CD4-positive, alpha-beta T cell treated with Interleukin-1 beta for 1 hour (primary cell): ENCODE measurements at places on chromosomes 16 and 17.

DNA sequence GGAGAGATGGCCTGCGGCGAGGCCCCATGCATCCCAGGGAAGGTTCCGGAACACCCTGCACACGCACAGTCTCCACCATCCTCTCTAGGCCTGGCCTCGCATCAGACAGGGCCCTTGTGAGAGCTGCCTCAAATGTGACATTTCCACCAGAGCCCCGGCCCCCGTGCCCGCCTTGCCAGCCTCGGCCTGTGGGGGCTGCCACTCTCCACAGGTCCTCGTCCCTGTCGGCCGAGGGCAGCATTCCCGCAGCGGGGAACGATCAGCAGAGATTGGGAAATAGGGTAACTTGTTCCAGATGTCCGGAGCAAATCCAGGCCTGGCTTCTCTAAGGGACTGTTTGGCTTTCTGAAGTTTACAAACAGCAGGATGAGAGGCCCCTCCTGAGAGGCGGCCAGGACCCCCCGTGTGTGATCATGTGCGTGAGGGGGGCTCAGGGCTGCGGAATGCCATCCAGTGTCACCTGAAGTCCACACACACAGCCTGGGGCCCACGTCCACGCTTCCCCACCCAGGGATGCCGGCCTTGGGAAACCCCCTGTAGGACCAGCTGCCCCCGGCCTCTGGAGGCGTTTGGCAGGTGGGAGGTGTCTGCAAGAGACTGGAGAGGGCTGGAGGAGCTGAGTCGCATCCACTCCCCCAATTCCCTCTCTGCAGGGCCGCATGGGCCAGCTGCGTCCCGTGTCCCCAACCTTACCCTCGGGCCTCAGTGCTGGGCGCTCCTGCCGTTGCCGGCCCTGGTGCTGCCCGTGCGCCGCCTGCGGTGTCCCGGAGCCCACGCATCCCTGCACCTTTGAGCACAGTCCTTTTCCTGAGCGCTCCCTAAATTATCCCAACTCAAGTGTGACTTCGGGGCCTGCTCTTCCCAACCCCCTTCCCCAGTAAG, 70.4 kb downstream of the ZDHHC7 start:
- DNase-seq: no peak

DNA sequence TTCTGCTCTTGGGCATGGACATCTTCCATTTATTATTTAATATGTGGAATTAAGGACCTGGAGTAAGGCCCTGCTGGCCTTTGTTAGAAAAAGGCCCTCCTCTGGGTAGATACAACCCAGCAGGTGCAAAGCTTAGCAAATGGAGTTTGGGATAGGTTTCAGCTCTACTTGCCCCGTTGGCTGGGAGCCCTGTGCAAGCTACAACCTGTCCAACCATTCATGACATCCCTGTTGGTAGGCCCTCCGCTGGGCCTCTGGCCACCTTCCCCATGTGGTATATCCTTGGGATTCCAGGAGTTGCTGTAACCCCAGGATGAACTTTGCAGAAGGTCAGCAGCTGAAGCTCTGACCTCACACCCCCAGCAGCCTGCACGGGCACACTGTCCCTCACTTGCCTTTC, 6.4 kb downstream of the NGFR start:
- no peak for DNase-seq

GRCh38 chr16:75197522-75198134, 9.3 kb downstream of the CTRB2 start:
- no peak for DNase-seq

- no peak for DNase-seq
Measured at GRCh38 chr16:25078386-25078978, 33.1 kb upstream of the LCMT1 start.

DNA sequence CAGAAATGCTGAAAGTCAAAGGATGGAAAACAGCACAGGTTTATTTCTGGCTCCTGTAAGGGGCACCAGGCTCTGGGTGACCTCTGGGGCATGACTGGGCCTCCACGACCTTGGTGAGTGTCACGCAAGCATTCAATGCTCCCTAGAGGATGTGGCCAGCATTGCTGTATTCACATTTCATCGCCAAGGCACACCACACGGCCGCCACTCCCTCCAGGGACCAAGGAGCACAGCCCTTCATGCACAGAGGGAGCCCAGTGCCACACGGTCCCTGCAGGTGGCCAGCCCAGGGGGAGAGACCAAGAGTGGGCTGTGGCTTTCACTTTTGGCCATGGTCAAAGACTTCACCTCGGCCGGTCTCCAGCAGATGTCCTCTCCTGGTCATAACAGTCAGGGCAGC, 137.4 kb upstream of the TNRC6C start:
- no peak for DNase-seq

GRCh38 chr17:49316258-49316570, 45.8 kb downstream of the ZNF652 start:
- no peak for DNase-seq

- DNase-seq: no peak
Measured at GRCh38 chr17:68378268-68379176, 78.8 kb downstream of the WIPI1 start.

GRCh38 chr16:54654429-54654828, 276.2 kb upstream of the IRX5 start:
- DNase-seq: no peak

DNA sequence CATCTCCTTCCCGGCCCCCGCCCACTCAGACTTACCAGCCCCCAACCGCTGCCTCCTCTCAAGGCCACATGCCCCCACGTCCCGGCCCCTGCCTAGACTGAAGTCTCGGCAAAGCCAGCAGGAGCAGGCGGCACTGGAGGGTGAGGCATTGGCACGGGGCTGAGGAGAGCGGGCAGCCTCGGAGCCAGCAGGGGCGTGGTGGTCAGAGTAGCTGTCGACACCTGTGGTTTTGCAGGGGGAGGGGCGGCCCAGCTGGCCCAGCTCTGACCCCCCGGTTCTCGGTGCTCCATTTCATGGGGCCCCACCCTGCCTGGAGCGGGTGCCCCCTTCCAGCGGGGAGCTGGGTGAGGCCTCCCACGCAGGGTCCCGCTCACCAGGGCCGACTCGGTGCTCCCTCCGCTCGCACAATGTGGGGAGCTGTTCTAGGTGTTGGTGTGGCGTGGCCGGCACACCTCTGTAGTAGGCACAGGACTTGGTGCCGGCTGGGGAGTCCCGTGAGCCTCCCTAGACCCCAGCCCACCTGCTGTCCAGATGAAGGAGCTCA, 4.7 kb downstream of the CDH15 start:
- no peak for DNase-seq

DNA sequence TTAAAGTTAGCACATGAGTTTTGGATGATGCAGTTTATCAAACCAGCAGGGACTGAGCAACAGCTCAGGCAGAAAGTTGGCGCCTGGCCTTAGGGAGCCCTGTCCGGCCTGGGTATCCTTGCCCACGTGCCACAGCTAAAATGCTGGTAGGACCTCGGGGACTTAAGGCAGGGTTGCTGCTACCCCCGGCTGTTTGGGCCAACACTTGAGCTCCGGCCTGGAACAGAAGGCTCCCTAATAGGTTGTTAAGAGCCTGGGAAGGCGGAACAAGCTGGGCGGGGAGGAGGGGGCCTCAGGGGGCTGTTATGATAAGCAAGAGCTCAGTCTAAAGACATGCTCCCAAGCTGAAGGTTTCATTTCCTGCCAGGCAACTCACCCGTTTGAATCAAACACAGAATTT, 39.7 kb downstream of the CUEDC1 start:
- no peak for DNase-seq

DNA sequence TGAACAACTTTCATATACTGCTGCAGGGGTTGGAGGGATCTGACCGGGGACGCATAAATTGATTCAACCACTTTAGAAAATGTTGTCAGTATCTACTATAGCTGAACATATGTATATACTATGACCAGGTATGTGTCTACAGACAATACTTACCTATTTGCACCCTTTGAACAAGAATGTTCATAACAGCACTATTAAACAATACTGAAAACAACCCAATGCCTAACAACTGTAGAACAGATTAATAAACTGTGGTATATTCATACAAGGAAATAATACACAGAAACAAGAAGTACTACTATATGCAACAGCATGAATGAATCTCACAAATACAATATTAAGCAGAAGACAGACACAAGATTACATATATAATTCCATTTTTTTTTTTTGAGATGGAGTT, 10.5 kb downstream of the BRIP1 start:
- no peak for DNase-seq

GRCh38 chr16:70460737-70461261, 6.4 kb downstream of the FCSK start:
- DNase-seq: no peak

DNA sequence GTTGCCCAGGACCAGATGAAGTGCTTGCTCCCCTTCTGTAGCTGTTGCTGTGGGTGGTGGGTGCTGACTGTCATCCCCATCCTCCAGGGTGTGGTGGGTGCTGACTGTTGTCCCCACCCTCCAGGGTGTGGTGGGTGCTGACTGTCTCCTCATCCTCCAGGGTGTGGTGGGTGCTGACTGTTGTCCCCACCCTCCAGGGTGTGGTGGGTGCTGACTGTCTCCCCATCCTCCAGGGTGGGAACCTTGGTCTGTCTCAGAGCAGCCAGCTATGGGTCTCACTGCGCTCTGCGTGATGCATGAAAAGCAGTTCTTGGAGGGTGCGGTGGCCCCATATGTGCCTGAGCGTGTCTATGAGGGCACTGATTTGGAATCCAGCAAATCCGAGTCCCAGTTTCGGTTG, 163.8 kb downstream of the RPTOR start:
- DNase-seq: no peak

GRCh38 chr16:4435337-4436067, 9.8 kb downstream of the DNAJA3 start:
- no peak for DNase-seq

DNA sequence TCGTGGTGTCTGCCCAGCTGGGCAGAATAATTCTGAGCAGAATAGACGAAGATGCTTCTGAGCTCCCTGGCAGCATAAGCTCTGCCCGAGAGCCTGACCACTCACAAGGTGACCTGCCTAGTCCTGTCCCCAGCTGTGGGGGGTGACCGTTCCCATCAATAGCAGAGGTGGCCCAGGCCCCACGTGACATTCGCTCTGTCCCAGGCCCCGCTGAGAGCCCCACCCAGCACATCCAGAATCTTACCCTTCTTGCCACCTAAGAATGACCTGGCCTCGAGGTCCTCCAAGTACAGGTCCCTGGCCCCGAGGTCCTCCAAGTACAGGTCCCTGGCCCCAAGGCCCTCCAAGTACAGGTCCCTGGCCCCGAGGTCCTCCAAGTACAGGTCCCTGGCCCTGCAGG, 695 bp upstream of the TMEM204 start:
- no peak for DNase-seq

- DNase-seq: peak; percentile 69
Measured at GRCh38 chr17:77281122-77281903, 140.5 kb downstream of the SEC14L1 start.

- DNase-seq: no peak
Measured at GRCh38 chr16:67451704-67452435, 20.9 kb downstream of the HSD11B2 start.

- DNase-seq: no peak
Measured at GRCh38 chr17:77831474-77832179, 126.9 kb upstream of the TNRC6C start.

GRCh38 chr17:64638552-64639203, 23.4 kb downstream of the SMURF2 start:
- DNase-seq: no peak

DNA sequence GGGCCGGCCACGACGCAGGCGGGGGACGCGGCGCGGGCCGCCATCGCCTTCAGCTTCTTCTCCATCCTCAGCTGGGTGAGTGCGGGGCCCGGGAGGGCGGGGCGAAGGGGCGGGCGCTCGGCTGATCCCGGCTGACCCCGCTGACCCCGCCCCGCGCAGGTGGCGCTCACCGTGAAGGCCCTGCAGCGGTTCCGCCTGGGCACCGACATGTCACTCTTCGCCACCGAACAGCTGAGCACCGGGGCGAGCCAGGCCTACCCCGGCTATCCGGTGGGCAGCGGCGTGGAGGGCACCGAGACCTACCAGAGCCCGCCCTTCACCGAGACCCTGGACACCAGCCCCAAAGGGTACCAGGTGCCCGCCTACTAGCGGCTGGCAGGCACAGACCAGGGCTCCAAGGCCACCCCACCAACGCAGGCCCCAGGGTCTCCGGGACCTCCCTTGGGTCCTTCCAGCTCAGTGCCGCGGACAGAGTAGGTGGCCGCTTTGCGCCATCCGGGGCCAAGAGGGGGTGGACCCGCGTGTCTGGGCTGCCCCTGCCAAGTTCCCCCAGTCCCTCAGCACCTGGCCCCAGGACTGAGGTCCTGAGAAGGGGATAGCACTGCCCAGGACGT, 3.0 kb downstream of the SYNGR3 start:
- no peak for DNase-seq

GRCh38 chr17:75109046-75109406, 743 bp upstream of the ARMC7 start:
- no peak for DNase-seq

DNA sequence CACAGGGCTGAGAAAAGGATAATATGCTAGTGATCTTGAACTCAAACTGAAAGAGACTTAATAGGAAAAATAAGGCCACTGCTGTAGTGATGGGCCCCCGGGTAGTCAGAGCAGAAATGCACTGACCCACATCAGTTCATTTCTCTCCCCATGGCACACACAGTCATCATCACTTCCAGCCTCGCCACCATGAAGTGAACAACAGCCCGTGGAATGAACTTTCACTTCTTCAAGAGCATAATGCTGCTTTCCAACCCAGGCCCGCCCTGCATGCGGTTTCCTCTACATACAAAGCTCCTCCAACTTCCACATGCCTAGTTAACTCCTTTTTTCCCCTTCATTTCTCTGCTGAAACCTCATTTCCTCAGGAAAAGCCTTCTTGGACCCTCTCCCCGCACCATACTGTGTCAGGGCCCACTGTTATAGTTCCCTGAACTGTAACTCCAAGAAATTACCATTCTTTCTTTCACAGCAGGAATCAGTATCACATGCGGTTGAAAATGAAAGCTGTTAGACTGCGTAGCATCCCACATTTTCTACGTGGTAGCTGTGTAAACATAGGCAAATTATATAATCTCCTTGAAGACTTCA, 65.8 kb upstream of the SMIM36 start:
- peak; percentile 36 for DNase-seq

- no peak for DNase-seq
Measured at GRCh38 chr17:50100921-50101345, 5.8 kb downstream of the PDK2 start.

DNA sequence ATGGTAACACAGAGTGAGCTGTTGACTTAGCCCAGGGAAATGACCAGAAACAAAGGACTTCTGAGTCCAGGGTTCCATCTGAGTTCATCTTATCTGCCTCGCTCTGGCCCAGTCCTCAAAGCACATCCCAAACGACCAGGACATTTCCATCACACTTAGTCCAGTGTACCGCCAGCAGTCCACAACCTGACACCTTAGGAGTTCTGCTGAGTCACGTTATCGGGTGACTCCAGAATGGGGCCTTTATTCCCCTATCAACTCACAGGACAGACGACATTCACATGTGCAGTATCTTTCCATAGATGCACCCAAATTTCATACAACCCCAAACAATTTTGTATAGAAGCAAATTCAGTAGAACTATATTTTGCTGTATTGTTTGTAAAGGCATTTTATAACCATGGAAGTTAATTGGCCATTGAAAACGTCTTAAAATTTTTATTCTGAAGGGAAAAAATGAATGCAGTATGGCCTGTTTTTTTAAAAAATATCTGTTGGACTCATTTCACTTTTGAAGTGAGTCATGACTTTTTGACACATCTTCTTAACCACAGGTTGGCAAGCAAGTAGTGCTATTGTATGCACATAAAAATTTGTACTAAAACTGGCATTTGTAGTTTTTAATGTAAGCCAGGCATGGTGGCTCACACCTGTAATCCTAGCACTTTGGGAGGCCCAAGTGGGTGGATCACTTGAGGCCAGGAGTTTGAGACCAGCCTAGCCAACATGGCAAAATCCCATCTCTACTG, 46.3 kb downstream of the ZNF18 start:
- no peak for DNase-seq

GRCh38 chr16:49693445-49693844, 162.5 kb downstream of the ZNF423 start:
- DNase-seq: no peak

GRCh38 chr16:24689128-24689527, 40.3 kb upstream of the TNRC6A start:
- DNase-seq: no peak
